ENCODE measurements at places on chromosomes 6 and 20.

- DNase-seq, result no peak
Measured at GRCh38 chr6:155201461-155202226, 62.2 kb upstream of the CLDN20 start.

GRCh38 chr6:84651583-84651982, 112.8 kb downstream of the TBX18 start:
- DNase-seq, result no peak

GRCh38 chr6:167094820-167095637, 27.9 kb upstream of the CCR6 start:
- DNase-seq, result peak; percentile 49

DNA sequence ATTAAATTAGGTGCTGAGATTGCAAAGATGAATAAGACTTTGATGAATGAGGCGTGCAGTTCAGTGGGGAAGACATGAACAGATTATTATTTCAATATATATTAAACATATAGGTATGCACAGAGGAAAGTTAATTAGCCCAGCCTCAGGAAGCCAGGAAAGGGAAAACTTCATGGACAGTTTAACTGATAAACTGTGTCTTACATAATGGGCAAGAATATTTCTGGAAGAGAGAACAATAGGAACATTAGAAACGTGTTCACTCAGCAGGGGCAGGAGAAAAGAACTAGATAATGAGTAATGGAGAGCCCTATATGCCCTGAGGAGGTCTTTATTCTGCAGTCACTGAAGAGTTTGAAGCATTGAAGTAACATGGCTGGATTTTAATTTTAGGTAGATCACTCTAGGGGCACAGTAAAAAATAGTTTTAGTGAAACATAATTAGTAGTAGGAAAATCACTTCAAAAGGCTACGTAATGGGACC, 23.6 kb downstream of the CEP57L1 start:
- DNase-seq, result no peak

Data from activated naive CD4-positive, alpha-beta T cell treated with Interleukin-2 at 50 U/mL for 16 hours (primary cell).